ENCODE measurements at places on chromosomes 7 and 10. TPM values are rescaled to one million over a fixed set of nuclear protein-coding genes. Genes with fewer than 3 reads are reported as not detected.

- no peak for DNase-seq
These were observed 8.3 kb downstream of the CSTF2T start for GRCh38 chr10:51691135-51691534.

The NAMPT gene
- 38.4 TPM for polyA plus RNA-seq

DNA sequence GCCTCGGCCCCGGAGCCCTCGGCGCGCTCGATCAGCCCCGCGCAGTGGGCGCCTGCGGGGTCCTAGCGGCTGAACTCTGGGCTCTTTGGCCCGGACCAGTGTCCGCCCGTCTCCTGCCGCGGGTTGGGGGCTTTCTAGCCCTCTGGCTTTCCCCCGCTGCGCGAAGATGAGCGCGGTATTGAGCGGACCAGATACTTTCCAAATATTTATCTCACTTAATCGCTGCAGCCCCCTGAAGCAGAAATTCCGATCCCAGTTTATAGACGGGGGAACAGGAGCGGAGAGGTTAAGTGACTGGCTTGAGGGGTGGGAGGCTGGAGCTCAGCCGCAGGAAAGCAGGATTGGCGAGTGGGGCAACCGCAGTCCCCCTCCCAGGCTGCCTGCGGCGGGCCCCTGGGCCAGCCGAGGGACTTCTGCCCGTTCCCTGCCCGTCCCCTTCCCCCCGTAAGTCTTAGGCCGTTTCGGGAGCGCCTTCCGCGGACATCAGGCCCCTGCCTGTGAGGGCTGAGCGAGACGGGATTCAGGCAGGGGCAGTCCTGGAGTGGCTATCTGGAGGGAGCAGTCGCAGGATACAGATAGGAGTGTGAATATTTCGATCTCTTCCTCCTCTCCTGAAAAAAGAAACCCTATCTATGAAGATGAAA, 565 bp downstream of the STRIP2 start:
- DNase-seq = no peak

The SVIL gene
- polyA plus RNA-seq = 40.7 TPM

The BRI3 gene
- 102 TPM for polyA plus RNA-seq

The ANKRD1 gene
- polyA plus RNA-seq = 0.81 TPM
